EL (cell line): ENCODE measurements at places on chromosomes 3 and 15.
A peak's percentile ranks its signal among the peaks of the same experiment; 100 is the strongest.

DNA sequence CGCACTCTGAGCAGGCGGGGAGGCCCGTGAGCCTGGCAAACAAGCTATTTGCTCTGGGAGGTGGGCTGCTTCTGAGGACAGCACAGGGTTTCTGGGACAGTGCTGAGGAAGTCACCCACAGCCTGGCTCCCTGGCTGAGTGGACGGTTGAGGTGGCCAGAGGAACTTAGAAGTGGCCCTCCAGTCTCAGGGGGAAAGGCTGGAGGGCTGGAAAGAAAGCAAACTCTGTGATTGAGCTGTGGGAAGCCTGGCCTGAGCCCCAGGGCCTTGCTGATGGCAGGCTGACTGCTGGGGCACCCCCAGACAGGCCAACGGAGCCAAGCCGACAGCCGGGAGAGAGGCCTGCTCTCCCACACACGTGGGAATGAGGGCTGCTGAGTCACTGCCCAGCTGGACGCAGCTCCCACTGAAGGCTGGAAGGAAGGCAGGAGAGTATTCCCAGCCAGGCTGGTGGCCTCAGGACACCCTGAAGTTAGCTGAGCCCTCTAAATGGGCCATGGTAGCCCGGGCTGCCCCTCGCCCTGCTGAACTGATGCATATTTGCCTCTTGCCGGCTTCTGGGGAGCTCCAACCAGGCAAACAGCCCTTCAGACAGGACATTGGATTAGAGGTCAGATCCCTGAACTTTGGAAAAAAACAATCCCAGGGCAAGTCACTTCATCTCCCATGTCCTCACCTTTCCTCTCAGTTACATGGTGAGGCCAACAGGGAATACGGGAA lies 98.0 kb upstream of the TLE3 start:
- peak; percentile 83 for DNase-seq

DNA sequence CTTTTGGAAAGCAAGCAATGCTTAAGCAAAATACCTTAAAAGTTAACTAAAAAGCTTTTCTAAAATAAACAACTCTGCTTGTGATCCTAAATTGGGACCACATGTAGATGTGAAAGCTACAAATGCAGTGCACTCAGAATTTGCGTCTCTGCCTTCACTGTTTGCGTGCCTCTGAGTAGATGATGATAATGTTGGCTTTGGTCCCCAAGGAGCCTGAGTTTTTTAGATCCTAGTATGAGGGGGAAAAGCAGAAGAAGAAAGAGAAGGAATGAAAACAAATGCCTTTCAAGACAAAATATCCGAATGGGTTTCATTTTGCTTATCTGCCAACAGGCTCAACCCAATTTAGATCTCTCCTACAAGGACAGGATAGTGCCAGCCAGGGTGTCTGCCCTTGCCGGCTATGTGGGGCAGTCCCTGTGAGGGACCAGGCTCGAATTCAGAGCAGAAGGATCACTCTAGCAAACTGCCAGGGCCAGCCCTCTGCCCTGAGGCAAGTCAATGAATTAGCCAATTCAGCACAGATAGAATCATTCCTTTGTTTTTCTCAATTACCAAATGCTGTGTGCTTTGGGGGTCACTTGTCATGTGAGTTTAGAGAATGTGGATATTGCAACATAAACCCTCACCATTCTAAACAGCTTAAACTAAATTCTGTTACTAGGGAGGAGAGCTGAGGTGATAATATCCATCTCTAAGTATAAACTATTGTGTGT lies 28.5 kb downstream of the SCG5 start:
- DNase-seq: peak; percentile 82

- DNase-seq: no peak
Measured at GRCh38 chr3:135075157-135075556, 280.1 kb downstream of the EPHB1 start.

DNA sequence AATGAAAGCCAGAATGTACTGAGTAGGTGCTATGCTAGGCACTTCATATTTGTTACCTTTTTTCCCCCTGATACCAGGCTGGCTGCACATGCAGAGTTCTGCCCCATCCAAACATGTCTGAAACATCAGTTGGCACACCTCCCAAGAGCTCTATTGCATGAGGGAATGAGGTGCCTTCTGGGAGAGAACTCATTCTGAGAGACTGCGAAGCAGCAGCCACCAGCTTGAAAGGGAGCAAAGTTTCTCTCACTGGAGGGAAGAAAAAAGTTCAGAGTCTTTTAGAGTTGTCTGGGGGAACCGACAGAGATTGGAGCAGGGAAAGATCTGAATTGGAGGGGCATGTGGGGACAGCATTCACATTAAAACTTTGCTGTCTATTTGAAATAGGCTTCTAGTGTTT lies 84.1 kb downstream of the AGBL1 start:
- DNase-seq: no peak

DNA sequence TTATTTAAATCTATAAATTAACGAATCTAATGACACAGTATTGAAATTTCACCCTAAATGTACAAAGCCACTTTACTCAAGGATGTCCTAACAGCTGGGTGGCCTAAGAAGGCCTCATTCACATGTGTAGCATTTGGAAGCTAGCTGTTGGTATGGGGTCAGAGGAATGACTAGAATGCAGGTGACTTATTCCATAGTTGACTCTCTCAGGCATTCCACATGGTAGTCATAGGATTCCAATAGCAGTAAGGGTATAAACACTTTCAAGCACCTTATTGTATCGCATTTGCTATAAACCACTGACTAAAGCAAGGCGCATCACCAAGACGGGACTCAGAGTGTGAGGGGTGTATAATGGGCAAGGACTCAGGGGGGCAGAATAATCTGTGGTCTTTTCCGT lies 294.8 kb upstream of the EPHA3 start:
- DNase-seq: peak; percentile 2

GRCh38 chr3:56209982-56210751 lies 258.1 kb downstream of the ERC2 start:
- DNase-seq: no peak

- DNase-seq: peak; percentile 28
Measured at GRCh38 chr3:16906682-16907081, 21.9 kb downstream of the PLCL2 start.

GRCh38 chr15:38540510-38540909 lies 24.1 kb downstream of the RASGRP1 start:
- no peak for DNase-seq

DNA sequence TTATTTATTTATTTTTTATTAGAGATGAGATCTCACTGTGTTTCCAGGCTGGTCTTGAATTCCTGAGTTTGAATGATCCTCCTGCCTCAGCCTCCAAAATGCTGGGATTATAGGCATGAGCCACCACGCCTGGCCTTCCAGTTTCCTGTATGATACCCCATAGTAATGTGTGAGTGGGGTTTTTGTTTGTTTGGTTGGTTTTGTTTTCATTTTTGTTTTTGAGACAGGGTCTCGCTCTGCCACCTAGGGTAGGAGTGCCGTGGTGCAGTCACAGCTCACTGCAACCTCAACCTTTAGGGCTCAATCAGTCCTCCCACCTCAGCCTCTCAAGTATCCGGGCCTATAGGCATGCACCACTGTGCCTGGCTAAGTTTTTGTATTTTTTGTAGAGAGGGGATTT lies 30.9 kb downstream of the GOLM2 start:
- DNase-seq: no peak

DNA sequence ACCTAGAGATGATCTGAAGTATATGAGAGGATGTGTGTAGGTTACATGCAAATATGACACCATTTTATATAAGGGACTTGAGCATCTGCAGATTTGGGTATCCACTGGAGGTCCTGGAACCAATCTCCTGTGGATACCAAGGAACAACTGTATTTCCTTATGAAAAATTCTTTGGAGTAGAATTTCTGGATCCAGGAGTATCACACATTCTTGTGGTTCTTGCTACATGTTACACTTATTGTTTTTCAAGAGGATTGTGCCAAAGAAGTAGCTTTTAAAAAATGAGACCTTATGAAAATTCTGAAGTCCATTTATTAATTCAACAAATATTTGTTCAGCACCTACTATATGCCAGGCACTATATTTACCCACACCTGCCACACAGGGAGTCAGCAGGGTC lies 15.7 kb upstream of the TBC1D23 start:
- DNase-seq: no peak

GRCh38 chr3:101825904-101826445 lies 23.3 kb upstream of the NFKBIZ start:
- DNase-seq: no peak

- peak; percentile 80 for DNase-seq
Measured at GRCh38 chr3:186540221-186540834, 3.9 kb downstream of the CRYGS start.

GRCh38 chr3:111070772-111071256 lies 802 bp upstream of the NECTIN3 start:
- no peak for DNase-seq

DNA sequence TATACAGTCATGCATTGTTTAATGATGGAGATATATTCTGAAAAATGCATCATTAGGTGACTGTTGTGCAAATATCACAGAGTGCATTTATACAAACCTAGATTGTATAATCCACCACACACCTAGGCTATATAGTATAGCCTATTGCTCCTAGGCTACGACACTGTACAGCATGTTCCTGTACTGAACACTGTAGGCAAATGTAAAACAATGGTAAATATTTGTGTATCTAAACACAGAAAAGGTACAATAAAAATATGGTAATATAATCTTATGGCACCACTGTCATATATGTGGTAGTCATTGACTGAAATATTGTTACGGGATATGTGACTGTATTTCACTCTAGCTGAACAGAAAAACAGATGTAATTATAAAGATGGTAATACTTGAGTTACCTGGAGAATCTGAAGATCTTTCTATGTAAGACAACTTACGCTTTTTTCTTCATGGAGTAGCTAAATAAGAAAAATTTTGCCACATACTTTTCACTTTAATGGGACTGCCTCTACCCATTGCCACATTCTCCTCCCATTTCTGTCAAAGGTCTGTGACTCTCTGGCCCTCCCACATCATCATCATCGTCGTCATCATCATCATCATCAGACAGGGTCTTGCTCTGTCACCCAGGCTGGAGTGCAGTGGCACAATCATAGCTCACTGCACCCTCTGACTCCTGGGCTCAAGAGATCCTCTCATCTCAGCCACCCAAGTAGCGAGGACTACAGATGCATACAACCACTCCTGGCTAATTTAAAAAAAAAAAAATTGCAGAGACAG lies 7.2 kb downstream of the PCOLCE2 start:
- no peak for DNase-seq

DNA sequence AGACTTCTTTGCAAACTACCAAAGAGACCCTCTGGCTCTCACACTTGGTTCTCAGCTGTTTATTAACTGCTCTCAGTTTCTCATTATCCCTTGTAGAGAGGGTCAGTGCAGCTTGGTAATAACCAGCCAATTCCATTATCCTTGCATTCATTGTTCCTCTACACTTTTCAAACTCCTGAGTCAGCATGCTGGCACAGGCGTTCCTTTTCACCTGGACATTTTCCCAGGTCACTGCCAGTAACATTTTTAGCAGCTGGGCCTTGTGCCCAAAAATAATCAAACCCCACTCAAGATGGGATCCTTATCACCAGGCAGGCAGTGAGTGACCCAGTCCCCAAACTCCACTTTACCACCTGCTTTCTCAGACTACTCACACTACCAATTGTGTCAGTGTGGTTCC lies 4.8 kb upstream of the SUMF1 start:
- no peak for DNase-seq

GRCh38 chr3:88661433-88661824 lies 446.0 kb upstream of the EPHA3 start:
- DNase-seq: no peak

- DNase-seq: no peak
Measured at GRCh38 chr15:31001702-31002101, 10.3 kb upstream of the MTMR10 start.

DNA sequence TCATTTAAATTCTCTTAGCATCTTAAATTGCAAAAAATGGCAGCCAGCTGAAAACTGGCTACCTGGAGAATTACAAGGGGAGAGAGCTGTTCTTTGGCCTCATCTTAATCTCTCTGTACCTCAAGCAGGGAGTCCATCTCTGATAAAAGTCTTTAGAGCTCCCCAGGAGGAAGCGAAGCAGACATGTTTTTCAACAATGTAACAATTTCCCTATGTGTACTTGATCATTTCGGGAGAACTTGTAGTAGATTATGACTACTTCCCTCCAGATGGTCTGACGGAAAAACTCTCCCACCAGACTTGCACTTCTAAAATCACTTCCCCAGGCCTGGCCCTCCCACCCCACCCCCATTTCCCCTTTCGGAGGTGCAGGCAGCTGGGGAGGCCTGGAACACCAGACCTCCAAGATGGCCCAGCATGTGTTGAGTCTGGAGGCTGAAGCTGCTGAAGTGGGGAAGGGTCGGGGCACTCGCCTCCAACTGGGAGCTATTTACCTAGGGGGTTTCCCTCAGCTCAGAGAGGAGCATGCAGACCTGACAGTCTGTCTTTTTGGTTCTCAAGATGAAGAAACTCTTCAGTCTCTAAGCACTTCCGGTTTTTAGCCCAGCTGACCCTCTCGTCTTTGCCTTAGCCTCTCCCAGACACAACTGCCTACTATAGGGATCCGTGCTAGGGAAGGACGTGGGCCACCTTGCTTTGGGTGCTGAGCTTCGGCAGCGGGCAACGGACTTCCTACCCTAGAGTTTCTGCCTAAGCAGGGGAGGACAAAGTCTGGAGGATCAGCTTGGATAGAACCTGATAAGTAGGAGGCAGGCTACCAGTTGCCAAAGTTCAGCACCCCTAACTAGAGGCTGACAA lies 164.0 kb upstream of the TBL1XR1 start:
- no peak for DNase-seq
